ENCODE measurements at places on chromosomes 16 and 17.

GRCh38 chr16:23855010-23855409, 19.2 kb downstream of the PRKCB start:
- DNase-seq, result no peak

DNA sequence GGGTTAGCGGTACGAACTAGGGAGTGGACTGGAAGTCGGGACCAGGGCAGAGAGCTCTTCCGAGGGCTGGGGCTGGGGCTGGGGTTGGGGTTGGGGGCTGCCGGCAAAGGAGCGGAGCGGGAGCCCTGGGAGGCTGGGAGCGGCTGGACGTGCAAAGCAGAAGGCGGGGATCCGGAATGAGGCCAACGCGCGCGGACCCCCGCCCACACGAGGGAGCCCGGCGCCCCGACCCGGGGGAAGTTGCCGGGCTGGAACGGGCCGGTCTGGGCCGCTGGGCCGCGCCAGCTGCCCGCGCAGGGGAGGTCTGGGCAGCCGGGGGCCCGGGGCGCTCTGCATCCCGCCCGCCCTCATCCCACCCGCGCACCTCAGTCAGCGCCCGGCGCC, 323 bp downstream of the ST3GAL2 start:
- no peak for DNase-seq

DNA sequence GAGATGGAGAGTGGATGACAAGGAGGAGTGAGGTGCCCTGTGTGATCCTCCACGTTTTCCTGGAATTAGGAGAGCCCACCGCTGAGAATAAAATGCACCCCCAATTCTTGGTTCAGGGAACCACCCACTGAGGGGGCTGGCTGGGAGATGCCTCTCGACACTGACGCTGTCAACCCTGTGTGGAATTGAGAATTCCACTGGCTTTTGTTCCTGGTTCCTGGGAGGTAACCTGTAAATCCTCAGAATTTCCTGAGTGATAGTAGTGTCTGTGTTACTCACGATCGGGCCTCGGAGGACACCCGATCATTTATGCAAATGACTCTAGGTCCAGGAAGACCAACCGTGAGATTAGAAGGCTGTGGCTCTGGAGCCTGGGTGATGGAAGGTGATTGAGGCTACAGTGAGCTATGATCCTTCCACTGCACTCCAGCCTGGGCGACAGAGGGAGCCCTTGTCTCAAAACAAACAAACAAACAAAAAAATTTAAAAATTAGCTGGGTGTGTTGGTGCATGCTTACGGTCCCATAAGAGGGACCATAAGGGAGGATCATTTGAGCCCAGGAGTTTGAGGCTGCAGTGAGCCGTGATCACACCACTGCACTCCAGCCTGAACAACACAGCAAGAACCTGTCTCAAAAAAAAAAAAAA, 11.7 kb upstream of the PRPSAP1 start:
- no peak for DNase-seq

GRCh38 chr16:85924675-85925074, 25.7 kb downstream of the IRF8 start:
- DNase-seq, result no peak

DNA sequence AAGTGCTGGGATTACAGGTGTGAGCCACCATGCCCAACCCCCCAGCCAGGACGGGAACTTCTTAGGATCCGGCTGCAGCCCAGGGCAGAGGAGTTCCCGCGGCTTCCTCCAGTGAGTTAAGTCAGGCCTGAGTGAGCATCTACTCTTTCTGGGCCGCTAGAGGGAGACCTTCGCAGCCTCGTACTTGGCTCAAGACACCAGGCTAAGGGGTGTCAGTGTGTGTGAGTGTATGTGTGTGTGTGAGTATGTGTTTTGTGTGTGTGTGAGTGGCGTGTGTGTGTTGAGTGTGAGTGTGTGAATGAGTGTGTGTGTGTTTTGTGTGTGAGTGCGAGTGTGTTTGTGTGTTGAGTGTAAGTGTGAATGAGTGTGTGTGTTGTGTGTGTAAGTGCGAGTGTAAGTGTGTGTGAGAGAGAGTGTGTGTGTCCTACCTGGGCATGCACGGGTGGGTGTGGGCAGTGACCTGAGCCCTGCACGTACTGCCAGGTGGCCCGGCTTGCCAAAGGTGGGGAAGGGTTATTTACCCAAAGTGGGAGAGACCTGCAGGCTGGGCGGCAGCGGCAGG, 58.5 kb downstream of the TMEM235 start:
- peak; percentile 61 for DNase-seq
